ENCODE measurements at places on chromosomes 7 and 10.
A peak's percentile ranks its signal among the peaks of the same experiment; 100 is the strongest.

DNA sequence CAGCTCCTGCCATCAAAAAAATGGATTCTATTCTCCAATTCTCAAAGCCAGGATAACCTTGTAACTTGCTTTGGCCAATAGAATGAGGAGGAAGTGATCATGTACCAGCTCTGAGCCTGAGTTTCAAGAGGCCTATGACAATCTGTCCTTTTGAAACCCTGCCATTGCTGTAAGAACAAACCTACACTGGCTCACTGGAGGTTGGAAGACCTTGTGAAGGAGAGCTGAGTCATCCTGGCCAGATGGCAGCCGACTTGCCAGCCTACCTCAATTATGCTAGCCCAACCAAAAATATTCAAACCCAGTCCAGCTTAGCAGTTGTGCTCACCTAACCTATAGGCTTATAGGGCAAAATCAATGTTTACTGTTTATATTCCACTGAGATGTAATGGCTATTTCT is 93.0 kb downstream of the HGF start:
- no peak for DNase-seq

GRCh38 chr7:156579566-156579965 is 61.0 kb upstream of the RNF32 start:
- DNase-seq = no peak

DNA sequence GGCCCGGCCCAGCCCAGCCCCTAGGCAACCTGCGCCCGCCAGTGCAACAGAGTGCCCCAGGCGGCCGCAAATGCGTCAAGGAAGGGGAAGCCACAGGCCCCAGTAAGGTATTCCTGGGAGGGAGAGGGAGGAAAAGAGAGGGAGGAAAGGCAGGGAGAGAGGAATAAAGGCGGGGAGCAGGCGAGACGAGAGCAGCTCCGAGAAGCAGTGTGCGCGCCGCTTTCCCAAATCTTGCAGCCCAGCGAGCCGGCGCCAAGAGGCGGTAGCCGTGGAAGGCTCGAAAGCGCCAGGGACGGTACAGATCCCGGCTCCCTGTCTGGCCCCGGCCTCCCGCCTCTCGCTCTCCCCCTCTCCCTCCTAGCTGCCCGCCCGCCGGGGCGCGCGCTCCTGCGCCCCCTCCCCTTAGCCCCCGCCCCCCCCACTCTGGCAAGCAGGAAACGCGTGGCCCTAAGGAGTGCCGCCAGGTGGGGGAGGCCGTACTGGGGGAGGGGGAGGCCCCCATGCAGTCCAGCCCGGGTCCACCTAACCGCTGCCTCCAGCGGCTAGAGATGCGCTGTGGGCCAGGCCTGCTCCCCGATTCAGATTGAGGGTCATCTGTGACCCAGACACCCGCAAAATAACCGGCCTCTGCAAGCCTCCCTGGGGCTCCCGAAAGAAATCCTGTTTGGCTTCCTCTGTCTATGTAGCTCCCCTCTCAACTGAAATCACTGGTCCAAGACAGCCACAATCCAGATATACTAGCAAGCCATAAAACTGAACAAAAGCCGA is 4.3 kb downstream of the HOXA10 start:
- peak; percentile 5 for DNase-seq

DNA sequence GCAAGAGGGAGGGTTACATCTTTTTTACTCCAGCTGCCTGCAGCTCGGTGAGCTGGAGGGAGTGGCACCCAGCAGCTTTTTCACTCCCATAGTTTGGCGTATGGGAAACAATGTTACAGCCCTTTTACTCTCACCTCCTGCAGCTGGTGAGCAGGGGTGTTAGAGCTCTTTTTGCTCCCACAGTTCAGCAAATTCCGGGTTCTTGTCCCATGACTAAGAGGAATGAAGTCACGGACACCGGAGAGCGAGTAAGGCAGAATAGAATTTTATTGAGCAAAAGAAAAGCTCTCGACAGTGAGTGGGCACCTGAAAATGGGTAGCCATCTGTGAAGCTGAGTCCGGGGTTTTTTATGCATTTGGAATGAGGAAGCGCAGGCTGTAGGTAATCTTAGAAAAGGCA is 446.6 kb downstream of the GFRA1 start:
- DNase-seq = no peak

DNA sequence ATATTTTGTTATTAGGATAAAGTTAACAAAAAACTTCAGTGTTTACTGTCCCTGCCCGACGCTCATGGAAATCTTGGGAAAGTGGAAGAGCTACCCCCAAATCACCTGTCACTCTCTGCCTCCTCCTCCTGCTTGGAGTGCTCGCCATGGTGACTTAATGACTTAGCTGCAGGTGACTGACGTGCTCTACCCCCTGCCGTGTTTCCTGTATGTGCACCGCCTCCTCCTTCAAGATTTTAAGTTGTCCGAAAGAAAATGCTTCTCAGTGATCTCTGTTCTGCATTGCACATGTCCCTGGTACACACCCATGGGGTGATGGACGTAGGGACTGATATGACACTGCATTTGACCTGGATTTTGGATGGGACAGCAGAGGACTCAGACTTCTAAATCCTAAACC is 338.8 kb upstream of the SHH start:
- no peak for DNase-seq

- DNase-seq = no peak
Measured at GRCh38 chr10:132308587-132309470, 1.1 kb upstream of the STK32C start.

DNA sequence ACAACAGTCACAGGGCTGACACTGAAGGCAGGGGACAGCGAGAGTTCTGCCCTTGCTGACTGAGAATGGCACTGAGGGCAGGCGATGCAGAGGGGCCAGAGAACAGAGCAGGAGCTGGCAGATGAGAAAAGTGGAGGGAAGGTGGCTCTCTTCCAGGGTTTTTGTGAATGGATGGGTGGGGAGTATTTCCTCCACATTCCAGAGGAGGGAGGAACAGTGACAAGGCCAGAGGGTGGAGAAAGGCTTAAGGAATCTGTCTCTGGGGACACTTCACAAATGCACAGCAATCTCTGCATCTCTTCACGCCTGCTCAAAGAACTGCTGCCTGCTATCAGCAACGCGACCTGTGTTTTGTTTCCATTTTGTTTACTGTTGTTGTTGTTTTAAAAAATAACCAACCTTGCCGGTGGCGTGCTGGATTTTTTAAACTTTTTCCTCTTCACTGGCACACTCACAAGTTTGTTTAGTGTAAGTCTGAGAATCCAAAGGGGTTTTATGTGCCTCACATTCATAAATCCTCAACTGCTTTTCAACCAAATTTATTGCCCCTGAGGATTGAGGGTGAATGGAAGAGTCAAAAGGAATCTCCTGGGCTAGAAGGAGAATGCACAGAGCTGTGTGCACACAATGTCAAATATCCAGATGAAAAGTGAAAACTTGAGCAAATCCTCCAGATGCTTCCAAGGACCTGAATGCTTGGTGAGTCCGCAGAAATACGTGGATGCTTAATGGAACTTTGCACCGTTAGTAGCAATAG is 129.3 kb downstream of the GLI3 start:
- DNase-seq = peak; percentile 42

DNA sequence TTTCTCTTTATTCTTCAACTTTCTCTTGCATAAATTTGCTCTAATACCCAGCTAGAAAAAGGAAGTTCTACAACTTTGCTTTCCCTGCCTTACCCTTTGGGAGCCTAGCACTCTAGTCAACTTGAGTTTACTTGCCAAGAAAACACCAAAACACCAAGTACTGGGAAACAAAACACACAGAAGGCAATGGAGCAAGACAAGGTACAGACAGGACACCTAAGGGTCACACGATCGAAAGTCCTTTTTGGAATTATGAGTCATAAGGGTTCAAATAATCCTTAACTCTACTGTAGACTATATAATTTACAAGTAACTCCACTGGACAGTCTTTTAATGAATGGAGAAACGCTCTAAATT is 42.6 kb upstream of the ANAPC16 start:
- DNase-seq = no peak

GRCh38 chr10:115654961-115655360 is 561.8 kb downstream of the ATRNL1 start:
- DNase-seq = no peak

Measured in hepatocyte (in vitro differentiated cells).